ENCODE measurements at places on chromosomes 1 and 21.

GRCh38 chr1:65949230-65949626, 156.5 kb downstream of the PDE4B start:
- no peak for DNase-seq

GRCh38 chr1:216071262-216071661, 352.0 kb downstream of the USH2A start:
- no peak for DNase-seq

- DNase-seq = no peak
Measured at GRCh38 chr1:6102532-6102845, 56.8 kb downstream of the KCNAB2 start.

GRCh38 chr21:46457801-46458314, 833 bp upstream of the DIP2A start:
- DNase-seq = peak; percentile 41

DNA sequence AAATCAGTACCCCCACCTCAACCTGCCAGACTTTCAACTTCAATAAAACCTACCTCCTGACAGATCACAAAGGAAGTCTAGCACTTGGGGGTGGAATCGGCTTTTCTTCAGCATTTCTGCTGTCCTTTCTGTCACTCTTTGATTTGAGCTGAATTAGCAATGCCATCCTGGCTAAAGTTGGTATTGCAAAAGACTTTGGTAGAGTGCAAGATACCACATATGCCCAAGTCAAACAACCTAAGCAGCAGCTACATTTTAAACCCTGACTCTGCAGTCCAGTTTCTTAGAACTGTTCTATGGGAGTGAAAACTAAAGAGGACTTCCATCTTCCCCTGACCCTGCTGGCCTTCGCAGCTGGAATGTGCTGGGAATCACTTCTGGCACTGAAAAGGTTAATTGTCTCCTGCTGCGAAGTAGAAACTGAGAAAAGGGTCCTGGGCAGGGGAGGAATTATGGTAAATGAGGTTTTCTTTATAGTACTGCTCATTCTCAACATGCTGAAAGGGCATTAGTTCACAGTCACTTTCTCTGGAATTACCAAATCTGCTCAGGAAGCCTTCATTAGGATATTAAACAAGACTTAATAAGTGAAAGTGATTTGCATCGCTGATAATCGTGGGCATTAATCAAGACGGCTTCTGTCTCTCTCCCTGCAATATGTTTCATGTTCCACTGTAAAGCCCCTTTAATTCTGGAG, 126.2 kb upstream of the SMYD2 start:
- DNase-seq = no peak

GRCh38 chr1:245742896-245743295, 588.1 kb downstream of the KIF26B start:
- DNase-seq = no peak
